Foreskin keratinocyte (primary cell): ENCODE measurements at places on chromosomes 5 and 9. TPM values are rescaled to one million over a fixed set of nuclear protein-coding genes. Genes with fewer than 3 reads are reported as not detected.

GRCh38 chr5:21654556-21654955 lies 1198.6 kb downstream of the CDH12 start:
- no peak for DNase-seq

Gene PRUNE2
- total RNA-seq, result 0.99 and 2.2 TPM in 2 replicates

DNA sequence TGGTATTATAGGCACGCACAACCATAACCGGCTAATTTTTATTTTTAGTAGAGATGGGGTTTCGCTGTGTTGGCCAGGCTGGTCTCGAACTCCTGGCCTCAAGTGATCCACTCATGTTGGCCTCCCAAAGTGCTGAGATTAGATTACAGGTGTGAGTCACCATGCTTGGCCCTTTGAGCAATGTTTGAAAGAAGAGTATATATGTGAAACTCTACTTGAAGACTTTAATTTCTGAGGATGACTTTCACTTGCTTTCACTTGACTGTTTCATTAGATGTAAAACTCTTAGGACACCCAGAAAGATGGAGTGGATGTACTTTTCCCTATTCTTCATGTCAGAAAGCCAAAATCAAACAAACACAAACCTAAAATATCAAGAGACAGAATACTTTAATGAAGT lies 43.8 kb upstream of the GAS1 start:
- no peak for DNase-seq

Gene SGCD
- not detected in 2 replicates for total RNA-seq

GRCh38 chr5:66642538-66642937 lies 46.3 kb downstream of the MAST4 start:
- DNase-seq, result no peak

DNA sequence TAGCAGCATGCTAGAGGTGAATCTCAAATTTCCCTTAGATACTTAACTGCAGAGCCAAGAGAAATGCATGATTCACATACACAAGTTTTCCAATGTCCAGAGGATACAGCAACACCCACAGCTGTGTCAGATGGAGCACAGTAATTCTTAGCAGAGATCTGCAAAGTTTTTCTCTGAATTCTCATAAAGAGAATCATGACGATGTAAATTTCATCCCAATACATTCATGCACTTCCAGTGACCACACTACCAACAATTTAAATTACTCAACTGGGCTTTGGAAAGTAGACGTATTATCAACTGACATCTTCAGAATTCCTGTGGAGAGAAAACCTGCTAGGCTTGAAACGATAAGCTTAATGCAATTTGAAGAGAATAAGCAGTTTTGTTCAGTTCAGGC lies 378.8 kb upstream of the TLE4 start:
- DNase-seq, result no peak

Gene PCDHGA11
- 1.7 and 2.7 TPM in 2 replicates for total RNA-seq

Gene MOB3B
- total RNA-seq, result 27.7 and 35.0 TPM in 2 replicates
